ENCODE measurements at places on chromosomes 6 and 20.

- no peak for DNase-seq
Observed at GRCh38 chr20:43022081-43022480, 167.6 kb downstream of the PTPRT start.

- no peak for DNase-seq
Observed at GRCh38 chr6:155411154-155412052, 44.2 kb downstream of the NOX3 start.

DNA sequence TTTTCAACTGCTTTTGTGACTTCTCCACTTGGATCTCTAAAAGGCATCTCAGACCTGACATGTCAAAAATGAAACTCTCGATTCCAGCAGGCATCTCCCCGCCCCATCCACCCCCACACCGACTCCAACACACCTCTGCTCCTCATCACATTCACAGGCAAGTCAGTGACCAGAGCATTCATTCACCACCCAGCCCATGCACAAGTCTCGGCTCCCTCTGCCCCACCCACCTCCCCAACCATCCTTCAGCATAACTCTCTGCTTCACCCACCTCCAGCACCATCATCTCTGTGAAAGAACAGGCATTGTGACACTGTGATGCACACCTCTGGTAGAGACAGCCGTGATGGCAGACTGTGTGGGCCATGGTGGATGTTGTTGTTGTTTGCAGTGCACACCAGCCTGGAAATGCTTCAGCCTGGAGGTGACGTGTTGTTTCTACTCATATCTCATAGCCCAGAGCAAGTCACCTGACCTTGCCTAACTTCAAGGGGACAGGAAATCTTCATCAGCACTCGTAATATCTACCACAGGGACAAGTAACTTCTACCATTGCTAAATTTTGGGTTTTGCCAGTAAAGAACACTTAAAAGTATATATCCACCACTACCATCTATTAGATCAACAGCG is 56.5 kb downstream of the ANKRD60 start:
- no peak for DNase-seq

- DNase-seq: no peak
Observed at GRCh38 chr20:41082306-41082705, 53.7 kb downstream of the TOP1 start.

GRCh38 chr6:11929241-11929835 is 82.8 kb upstream of the HIVEP1 start:
- DNase-seq: no peak

DNA sequence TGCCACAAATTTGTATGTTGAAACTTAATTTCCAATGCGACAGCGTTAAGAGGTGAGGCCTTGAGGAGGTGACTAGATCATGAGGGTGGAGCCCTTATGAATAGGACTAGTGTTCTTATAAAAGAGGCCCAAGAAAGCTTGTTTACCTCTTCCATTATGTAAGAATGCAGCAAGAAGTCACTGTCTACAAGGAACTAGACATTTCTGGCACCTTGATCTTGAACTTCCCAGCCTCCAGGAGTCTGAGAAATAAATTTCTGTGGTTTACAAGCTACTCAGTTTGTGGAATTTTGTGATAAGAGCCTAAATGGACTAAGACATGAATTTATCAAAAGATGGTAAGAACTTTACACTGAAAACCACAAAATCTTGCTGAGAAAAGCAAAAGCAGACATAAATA is 173.6 kb upstream of the SGK1 start:
- DNase-seq: no peak

DNA sequence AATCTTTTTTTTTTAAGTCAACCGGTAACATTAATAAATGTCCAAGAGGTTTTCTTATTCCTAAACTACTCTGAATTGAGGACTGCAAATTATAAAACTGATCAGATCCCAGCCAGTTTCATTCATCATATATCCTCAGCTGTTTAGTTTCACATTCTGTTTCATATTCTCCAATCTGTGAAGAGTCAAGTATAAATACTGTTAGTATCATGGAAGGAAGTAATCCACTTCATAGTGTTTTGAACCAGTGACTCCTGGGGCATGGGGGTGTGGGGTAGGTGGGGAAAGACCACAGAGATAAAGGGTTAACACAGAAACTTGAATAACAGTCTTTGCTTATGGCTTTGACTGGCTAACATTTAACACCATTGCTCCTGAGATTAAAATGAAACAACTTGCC is 69.9 kb downstream of the FYN start:
- DNase-seq: no peak

DNA sequence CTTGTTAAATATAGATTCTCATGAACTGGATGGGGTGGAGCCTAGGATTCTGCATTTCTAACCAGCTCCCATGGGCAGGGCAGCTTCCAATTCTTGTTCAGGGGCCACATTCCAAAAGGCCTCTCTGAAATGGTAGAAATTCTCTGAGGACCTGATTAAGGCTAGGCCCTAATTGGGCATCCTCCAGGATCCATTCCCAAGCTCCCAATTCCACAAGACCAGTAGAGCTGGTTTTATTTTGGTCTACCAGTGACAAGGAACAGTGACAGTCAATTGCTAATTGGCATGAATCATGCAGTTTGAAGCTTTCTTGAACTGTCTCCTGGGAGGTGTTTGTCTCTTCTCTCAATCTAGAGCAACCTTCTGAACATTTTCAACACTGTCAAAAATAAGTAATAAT is 3.0 kb downstream of the THBD start:
- DNase-seq: no peak

- peak; percentile 55 for DNase-seq
Observed at GRCh38 chr20:61806995-61807394, 258.7 kb downstream of the TAF4 start.

DNA sequence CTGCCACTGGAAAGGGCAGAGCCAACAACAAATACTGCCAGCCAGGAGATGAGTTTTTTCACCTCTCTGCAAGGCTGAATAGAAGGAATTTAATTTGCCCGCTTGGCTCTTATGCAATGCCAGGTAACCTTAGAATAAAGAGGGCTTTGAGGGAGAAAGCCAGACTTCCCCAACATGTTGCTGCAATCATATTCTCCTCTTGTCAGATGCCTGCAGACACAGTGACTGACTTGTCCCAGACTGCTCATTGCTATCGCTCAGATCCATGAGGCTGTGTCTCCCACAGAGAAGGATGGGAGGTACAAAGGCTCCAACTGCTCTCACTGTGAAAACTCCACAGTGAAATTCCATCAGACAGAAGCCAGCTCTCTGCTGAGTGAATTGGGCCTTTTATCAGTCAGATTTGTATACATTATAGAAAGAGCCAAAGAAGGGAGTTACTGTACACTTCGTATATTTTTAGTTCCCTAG is 517.0 kb upstream of the ID4 start:
- no peak for DNase-seq
